ENCODE measurements at places on chromosomes 13 and 19.
A peak's percentile ranks its signal among the peaks of the same experiment; 100 is the strongest.

DNA sequence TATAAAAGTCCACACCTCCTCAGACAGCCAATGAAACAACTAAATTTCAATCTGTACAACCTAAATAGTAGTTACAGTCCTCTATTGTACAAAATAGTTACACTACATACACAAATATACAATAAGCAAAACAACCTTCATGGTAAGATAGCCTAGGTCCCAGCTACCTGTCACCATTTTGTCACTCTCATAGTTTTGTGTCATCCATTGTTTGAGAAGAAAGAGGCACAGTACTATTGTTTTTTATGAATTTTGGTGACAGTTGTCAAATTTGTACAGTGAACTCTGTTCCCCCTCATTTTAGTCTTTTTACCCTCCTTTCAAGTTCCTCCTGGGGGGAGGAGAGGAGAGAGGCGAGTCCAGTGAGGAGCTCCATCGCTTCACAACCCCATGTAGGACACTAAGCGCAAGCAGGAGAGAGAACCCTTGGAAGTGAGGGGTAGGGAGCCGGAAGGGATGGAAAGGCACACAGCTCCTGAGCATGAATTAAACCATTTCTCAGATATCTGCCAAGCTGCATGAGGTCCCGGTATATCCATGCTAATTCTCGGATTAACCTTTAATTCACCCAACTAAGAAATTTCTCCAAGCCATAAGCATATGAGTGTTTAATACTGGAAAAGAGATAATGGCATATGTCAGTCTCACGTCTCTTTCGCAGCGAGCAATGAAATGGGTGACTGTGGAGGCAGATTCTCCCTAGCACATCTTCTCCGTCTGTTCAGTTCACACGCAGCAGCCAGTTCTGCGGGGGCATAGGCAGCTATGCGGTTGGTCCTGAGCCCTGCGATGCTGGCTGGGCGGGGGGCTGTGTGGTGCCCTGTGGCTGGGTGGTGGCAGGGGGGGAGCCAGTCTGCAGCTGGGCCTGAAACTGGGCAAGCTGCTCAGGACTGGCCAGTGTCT, 60.5 kb downstream of the SERP2 start:
- DNase-seq = peak; percentile 33

GRCh38 chr13:99677116-99677951, 176.1 kb downstream of the TM9SF2 start:
- no peak for DNase-seq

DNA sequence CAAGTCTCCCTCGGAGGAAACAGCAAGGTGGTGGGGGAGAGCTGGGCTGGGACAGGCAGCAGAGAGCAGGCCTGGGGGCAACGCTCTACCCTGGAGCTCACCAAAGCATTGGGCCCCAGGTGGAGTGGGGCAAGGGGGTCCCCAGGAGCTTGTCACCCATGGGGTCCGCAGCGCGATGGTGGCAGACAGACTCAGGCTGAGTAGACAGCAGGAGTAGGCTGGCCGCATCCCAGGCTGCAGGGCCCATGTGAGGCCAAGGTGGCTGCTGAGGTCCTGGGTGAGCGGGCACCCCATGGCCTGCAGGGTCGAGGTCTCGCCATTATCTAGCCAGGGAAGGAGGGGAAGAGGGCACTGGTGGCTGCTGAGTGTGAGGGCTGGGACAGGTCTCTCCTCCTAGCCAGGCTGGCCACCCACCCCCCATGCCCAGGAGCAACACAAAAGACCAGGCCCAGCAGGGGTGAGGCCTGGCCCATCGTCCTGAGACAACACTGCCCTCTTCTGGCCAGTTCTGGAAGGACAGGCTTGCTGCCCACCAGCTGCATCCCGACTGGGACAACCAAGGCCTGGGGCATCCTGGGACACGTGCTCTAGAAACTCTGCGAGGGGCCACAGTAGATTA, 33.1 kb downstream of the CEBPG start:
- DNase-seq = peak; percentile 66

GRCh38 chr19:5083547-5083965, 114.6 kb downstream of the KDM4B start:
- no peak for DNase-seq

- peak; percentile 54 for DNase-seq
Observed at GRCh38 chr19:32691952-32692726, 518 bp downstream of the NUDT19 start.

DNA sequence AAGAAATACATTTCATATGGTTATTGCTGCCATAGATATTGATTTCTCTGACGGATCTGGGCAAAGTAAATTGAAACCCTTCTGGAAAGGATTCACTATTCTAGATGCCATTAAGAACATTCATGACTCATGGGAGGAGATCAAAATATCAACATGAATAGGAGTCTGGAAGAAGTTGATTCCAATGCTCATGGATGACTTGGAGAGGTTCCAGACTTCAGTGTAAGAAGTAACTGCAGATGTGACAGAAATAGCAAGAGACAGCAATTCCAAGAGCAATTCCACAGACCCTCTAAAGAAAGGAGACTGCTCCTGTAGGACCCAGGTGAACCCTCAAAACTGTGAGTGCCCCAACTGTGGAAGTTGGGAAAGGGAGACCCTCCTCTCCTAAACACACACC, 30.9 kb upstream of the KCTD12 start:
- DNase-seq = no peak

DNA sequence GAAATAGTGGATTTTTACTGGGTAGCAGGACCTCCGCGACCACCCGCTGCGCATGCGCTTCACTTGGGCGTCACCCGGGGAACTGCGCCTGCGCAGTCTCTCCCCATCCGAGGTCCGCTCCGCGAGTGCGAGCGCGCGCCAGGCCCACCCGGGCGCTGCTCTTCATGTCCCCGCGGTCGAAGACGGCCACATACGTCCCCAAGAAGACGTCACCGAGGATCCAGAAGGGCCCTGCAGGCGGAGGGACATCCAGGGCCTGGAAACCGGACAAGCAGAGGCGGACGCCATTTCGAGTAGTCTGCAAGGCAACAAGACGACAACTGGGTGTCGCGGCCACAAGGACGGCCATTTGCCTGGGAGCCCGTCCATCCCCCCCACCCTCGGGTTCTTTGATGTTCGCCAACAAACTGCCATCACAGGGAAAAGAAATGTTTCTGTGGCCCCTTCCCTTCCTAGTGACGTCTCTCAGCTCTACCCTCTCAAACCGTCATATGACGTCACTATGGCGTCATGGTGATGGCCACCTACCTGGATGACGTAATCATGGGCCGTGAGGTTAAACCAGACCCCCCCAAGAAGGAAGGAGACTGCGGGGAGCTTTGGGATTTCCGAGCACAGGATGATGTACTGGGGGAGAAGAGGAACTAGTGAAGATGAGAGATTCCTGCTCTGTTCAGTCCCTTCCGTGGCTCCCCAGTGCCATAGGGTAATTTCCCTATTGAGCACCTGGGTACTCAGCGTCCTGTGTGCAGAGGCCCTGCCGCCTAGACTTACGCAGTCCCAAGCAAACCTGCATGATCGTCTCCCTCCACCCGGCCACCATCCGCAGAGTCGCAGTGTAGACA, 6.7 kb downstream of the NAPSA start:
- peak; percentile 16 for DNase-seq
